Testis (tissue), 5 donors: ENCODE measurements at places on chromosomes 3 and 15. TPM values are rescaled to one million over a fixed set of nuclear protein-coding genes. Genes with fewer than 3 reads are reported as not detected.

Gene SPTBN5
- polyA plus RNA-seq: 1.4 TPM

Gene CPEB1
- polyA plus RNA-seq: 60.8 TPM

Gene SLC28A2
- not detected for polyA plus RNA-seq

Gene AADAC
- 0.25 TPM for polyA plus RNA-seq

Gene FBLN2
- polyA plus RNA-seq: 172 TPM

Gene CRBN
- 85.4 TPM for polyA plus RNA-seq

Gene SMAD6
- polyA plus RNA-seq: 3.2 TPM
